ENCODE measurements at places on chromosomes 3 and 15.

- no peak for ATAC-seq
- H3K4me3 ChIP-seq = no peak overlapping the region
- H3K27ac ChIP-seq = no peak overlapping the region
- peaks cover 24% of the 10 kb centered on the region for H3K27me3 ChIP-seq
- no peaks in the 10 kb centered on the region for H3K4me1 ChIP-seq
Observed at GRCh38 chr15:72827226-72827625, 43.7 kb upstream of the ADPGK start.

DNA sequence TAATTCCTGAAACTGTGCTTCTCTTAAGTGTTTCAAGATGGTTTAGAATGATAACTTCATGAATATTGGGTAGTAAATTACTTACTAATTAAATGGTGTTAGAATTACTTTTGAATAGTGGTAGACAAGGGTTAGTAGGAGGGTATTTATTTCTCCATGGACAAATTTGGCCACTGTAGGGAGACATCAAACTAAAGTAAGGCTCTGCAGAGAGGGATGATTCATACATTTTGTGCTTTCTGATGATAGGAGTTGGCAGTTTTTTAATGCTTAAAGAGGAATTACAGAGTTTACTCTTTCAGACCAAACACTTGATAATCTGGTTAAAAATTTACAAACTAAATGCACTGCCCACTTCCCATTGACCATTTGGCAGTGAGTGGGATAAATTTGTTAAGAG lies 127.6 kb downstream of the NAALADL2 start:
- H3K4me3 ChIP-seq = no peak overlapping the region
- no peaks in the 10 kb centered on the region for H3K27me3 ChIP-seq
- H3K36me3 ChIP-seq = no peaks in the 10 kb centered on the region
- H3K27ac ChIP-seq = no peak overlapping the region

- H3K27me3 ChIP-seq = peaks cover 26% of the 10 kb centered on the region
- no peak overlapping the region for H3K27ac ChIP-seq
- no peak overlapping the region for H3K4me3 ChIP-seq
- H3K36me3 ChIP-seq = no peaks in the 10 kb centered on the region
- no peak for ATAC-seq
Observed at GRCh38 chr3:22372292-22373062, 621.5 kb upstream of the ZNF385D start.

GRCh38 chr3:113271189-113271588 lies 59.8 kb downstream of the BOC start:
- H3K4me1 ChIP-seq = peaks cover 8% of the 10 kb centered on the region
- H3K27ac ChIP-seq = no peak overlapping the region
- ATAC-seq = no peak
- no peak overlapping the region for H3K4me3 ChIP-seq
- H3K36me3 ChIP-seq = no peaks in the 10 kb centered on the region

DNA sequence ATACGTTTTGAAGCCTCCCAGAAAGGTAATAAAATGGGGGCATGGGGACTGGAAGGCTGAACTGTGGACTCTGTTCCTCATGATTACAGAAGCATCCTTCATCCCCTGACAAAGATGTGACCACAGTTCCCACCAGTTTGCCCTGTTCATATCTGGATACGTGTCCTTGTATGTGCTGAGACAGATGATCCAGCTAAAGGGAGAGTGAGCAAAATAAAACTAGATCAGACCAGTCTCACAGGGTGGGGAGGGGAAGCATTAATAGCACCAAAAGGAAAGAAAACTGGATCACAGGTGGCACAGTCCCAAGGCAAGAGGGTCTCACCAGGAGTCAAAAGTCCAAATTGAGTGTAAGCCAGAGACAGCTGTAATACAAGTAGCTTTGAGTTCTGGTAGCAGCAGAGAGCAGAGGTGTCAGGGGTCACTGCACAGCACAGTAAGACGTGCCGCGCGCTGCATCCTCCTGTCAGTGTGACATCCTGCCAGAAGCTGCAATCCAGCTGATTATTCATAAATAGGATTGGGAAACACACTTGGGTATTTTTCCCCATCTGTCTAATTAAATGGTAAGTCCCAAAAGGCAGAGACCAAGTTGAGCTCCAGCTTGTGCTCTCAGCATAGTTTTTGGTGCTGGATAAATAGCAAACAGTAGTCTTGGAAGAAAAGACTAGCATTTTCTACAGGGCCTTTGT lies 560.0 kb upstream of the CFAP20DC start:
- ATAC-seq = no peak
- no peak overlapping the region for H3K4me3 ChIP-seq
- no peaks in the 10 kb centered on the region for H3K36me3 ChIP-seq
- H3K4me1 ChIP-seq = no peaks in the 10 kb centered on the region
- H3K27me3 ChIP-seq = no peaks in the 10 kb centered on the region

DNA sequence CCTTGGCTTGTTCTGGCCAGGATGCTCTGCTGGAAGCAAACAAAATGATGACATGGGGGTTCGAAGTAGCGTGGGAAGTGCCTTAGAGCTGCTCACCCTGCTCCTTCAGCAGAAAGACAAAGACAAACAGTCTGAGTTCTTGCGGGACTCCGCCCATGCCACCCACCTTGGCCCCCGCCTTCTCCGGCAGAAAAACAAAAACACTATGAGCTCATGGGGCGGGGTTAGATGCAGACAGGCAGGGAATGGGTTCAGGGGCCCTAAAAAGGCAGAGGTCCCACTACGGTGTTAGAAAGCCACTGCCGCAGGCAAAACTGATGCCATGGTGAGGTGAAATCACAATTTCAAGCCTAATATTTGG lies 9.7 kb upstream of the NCKIPSD start:
- no peaks in the 10 kb centered on the region for H3K27me3 ChIP-seq
- H3K4me1 ChIP-seq = peaks cover 6% of the 10 kb centered on the region
- no peak overlapping the region for H3K4me3 ChIP-seq

- ATAC-seq = no peak
- H3K27me3 ChIP-seq = no peaks in the 10 kb centered on the region
- no peaks in the 10 kb centered on the region for H3K4me1 ChIP-seq
Observed at GRCh38 chr3:178907081-178907480, 164.5 kb downstream of the ZMAT3 start.

- ATAC-seq = no peak
- H3K27ac ChIP-seq = no peak overlapping the region
- peaks cover under 1% of the 10 kb centered on the region for H3K4me1 ChIP-seq
- H3K27me3 ChIP-seq = peaks cover 49% of the 10 kb centered on the region
Observed at GRCh38 chr3:150920236-150920635, 15.0 kb upstream of the MINDY4B start.

- no peaks in the 10 kb centered on the region for H3K4me1 ChIP-seq
- H3K27ac ChIP-seq = no peak overlapping the region
- ATAC-seq = peak; percentile 55
- no peak overlapping the region for H3K4me3 ChIP-seq
- peaks cover 20% of the 10 kb centered on the region for H3K36me3 ChIP-seq
Observed at GRCh38 chr3:184345317-184346144, 8.1 kb downstream of the FAM131A start.

DNA sequence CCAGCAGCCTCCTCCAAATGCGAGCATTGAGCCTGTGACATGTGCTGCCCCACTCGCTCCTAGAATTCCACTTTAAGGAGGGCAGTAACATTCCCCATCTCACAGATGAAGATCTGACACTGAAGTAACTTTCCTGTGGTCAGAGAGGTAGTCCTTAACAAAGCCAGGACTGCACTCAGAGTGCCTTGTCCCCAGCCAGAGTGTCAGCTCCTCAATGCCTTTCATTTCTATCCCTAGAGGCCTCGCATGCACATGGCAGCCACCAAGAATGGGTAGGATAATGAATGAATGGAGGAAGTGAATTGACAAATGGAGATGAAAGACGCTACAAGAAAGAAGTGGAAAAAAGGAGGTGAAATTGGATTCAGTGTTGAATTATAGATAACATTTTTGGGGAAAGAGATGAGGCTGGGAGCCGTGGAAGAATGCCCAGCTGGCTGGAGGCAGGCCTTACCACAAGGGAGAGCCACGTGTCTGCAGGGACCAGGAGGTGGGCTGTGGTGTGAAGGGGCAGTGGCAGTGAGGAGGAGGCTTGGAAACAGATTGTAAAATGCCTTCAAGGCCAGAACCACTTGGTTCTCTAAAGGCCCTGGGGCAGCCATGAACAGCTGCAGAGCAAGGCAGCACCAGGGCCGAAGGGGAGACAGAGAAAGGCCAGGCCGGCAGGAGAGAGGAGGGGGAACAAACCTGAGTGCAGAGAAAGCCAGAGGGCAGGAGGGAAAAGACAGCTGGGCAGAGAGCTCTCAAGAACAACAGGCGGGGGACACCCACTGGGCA lies 10.4 kb downstream of the CFAP92 start:
- H3K27me3 ChIP-seq = peaks cover 3% of the 10 kb centered on the region
- no peak overlapping the region for H3K27ac ChIP-seq
- no peaks in the 10 kb centered on the region for H3K4me1 ChIP-seq
- H3K4me3 ChIP-seq = no peak overlapping the region
- ATAC-seq = no peak

- H3K27me3 ChIP-seq = no peaks in the 10 kb centered on the region
- ATAC-seq = no peak
- no peak overlapping the region for H3K4me3 ChIP-seq
- H3K4me1 ChIP-seq = no peaks in the 10 kb centered on the region
- H3K27ac ChIP-seq = no peak overlapping the region
- H3K36me3 ChIP-seq = peaks cover 37% of the 10 kb centered on the region
Observed at GRCh38 chr15:36661042-36661441, 81.6 kb downstream of the CDIN1 start.

GRCh38 chr3:46665763-46666452 lies 27.6 kb downstream of the ALS2CL start:
- H3K27me3 ChIP-seq = peaks cover 29% of the 10 kb centered on the region
- no peaks in the 10 kb centered on the region for H3K36me3 ChIP-seq
- H3K4me1 ChIP-seq = peaks cover 3% of the 10 kb centered on the region

DNA sequence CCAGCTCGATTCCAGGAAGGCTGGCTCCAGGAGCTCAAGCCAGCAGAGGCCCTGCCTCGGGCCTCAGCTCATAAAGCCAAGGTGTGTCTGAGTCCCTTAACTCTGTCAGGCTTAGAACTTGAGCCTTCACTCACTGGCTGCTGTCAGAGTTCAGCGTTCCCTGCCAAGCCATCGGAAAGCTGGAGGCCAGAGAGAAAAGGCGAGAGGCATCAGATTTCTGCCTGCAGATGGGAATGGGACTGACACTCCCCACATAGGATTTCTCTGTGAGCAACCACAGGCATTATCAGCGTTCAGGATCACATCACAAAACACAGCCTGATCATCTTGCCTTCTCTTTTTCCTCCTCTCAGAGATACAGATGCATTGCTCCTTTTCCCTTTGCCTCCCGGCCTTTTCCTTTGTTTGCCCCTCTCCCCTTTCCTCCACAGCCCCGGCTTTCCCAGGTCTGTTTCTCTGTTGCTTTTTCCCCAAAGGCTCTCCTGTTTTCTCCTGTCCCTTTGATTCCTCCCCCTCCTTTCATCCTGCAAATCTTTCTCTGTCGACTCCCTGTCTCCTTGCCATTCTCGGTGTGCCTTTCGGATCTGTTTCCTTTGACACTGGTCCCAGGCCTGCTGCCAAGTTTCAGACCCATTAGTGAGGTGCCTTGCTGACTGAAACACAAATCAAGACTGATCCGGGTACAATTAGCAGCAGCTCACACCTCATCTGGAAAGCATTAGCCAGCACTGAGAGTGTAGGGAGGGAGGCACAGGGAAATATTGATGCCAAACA lies 44.5 kb upstream of the BOC start:
- H3K27me3 ChIP-seq = peaks cover 10% of the 10 kb centered on the region
- H3K36me3 ChIP-seq = no peaks in the 10 kb centered on the region
- ATAC-seq = no peak
- H3K4me1 ChIP-seq = no peaks in the 10 kb centered on the region

DNA sequence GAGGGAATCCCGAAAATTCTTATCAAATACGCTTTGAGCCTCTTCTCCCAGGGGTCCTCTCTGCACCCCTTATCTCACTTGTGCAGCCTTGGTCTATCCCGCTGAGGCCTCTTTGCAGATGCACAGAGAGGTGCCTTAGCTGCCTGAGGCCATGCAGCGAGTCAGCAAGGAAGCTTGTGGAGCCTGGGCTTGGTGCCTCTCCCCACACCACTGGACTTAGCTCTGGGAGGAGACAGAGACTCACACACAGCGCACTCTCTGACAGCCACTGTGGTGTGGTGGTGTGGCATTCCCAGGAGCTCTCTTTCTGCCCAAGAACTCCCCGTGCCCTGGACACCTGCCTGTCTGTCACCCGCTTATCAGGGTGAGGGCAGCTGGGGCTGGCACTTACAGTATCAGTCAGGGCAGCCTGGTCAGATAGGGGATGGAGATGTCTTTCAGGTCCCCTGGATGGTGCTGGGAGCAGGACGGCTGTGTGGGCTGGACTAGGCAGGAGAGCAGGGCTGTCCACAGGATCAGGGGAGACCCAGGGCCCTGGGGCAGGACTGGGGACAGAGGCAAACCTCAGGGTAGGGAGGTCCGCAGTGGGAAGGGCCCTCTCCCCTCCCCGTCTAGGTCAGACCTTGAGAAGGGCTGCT lies 10.2 kb upstream of the LINGO1 start:
- H3K4me3 ChIP-seq = no peak overlapping the region
- H3K36me3 ChIP-seq = no peaks in the 10 kb centered on the region
- no peak overlapping the region for H3K27ac ChIP-seq
- no peaks in the 10 kb centered on the region for H3K4me1 ChIP-seq

GRCh38 chr3:100465892-100466777 lies 26.3 kb upstream of the TMEM45A start:
- no peaks in the 10 kb centered on the region for H3K36me3 ChIP-seq
- no peak for ATAC-seq
- peaks cover 11% of the 10 kb centered on the region for H3K4me1 ChIP-seq

DNA sequence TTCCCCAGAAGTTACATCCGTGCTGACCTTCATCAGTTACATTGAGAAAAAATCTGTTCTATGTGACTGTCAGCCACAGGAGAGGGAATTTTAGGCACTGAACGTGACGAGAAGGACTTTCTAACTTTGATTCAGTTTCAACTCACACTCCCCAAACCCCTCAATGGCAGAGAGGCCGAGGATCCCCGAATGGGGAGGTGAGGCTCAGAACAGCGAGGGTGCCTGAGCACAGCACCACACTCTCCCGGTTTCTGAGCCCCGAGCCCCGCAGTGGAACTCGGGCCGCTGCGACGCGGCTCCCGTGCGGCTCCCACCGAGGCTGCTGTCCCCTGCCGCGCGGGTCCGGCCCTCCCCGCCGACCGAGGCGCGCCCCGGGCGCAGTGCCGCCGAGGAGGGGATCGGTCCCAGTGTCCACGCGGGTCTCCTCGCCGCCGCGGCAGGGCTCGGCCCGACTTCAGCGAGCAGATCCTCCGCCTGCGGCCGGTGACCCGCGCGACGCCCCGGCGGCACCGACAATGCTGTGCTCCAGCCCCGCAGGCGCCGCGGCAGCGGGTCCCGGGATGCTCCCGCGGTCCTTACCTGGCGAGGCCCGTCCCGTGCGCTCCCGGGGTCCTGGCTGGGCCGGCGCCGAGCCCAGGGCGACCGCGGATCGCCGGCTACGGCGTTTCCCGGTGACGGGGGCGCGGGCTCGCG lies 439 bp downstream of the CTXND1 start:
- H3K27me3 ChIP-seq = peaks cover 62% of the 10 kb centered on the region
- no peaks in the 10 kb centered on the region for H3K4me1 ChIP-seq
- no peak overlapping the region for H3K27ac ChIP-seq
- no peaks in the 10 kb centered on the region for H3K36me3 ChIP-seq
- no peak overlapping the region for H3K4me3 ChIP-seq

DNA sequence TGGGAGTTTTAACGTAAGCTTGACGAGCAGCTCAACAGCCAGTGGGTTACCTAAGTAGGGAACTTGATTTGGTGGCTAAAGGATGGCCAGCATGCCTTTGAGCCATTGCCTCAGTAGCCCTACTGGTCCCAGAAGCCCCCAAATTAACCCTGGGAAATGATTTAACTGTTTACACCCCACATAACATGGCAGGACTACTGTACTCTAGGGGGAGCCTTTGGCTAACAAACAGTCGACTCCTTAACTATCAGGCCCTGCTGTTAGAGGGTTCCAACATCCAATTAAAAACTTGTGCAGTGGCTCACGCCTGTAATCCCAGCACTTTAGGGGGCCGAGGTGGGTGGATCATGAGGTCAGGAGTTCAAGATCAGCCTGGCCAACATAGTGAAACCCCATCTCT lies 9.4 kb upstream of the SMCO1 start:
- H3K27me3 ChIP-seq = no peaks in the 10 kb centered on the region
- H3K27ac ChIP-seq = no peak overlapping the region
- H3K4me1 ChIP-seq = peaks cover 14% of the 10 kb centered on the region
- ATAC-seq = no peak

Data from stimulated activated memory B cell treated with anti-CD40 and anti-IgM and Interleukin-4, amounts not matched to agents 10 μg/mL and 1 μg/mL and 100 μg/mL, for 72 hours (primary cell).